RWPE1 (cell line): ENCODE measurements at places on chromosomes 7 and 10.

- no peak for DNase-seq
These were observed 20.2 kb downstream of the CTBP2 start for GRCh38 chr10:125140151-125140550.

DNA sequence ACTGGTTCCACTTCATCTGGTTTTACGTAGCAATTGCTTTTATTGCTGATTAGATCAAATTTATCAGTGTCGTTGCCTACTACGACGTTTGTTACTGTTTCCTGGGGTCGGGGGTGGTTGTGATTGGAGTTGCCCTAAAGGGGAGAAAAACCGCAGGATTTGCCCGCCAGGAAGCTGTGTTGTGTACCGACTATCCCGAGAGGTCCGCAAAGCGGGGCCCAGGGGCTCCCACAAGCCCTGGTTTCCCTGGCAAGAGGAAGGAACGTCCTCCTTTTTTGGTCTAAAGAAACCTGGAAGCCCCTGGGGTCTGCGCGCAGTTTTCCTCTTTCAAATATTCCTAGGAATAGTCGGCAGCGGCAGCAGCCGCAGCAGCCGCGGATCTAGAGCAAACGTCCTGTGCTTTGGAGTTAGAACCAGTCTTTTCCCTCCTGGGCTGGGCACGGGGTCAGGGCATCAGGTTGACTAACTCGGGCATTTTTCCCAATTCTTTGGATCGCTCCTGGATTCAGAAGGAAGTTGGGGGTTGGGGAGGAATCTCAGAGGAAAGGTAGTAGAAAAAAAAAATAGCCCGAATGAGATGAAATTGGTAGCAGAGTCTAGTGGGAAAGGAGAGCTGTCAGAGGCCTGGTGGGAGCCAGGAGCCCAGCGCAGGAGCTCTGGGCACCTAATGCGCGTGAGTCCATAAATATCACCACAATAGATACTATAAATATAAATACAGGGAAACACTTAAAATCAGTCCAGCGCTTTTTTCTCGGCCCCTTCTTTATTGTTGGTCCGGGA is 4.6 kb downstream of the VAX1 start:
- no peak for DNase-seq

DNA sequence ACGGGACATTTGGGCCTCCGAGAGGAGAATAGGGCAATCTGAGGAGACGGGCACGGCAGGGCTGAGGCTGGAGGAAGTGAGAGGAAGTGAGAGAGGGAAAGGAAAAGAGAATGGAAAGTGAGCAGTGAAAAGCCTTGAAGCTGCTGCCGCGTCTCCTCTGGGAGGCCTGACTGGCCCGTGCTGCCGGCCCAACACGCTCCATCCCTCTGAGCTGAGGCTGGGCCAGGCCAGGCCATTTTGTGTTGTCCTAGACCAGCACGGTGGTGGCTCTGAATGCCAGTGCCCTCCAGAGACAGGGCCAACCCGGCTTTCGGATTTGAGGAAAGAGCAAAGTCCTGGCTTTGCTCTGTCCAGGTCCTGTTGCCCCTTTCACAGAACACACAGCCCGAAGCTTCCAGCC is 361.1 kb upstream of the SHH start:
- DNase-seq = no peak

- no peak for DNase-seq
These were observed 438.1 kb upstream of the NRP1 start for GRCh38 chr10:33772370-33773252.

DNA sequence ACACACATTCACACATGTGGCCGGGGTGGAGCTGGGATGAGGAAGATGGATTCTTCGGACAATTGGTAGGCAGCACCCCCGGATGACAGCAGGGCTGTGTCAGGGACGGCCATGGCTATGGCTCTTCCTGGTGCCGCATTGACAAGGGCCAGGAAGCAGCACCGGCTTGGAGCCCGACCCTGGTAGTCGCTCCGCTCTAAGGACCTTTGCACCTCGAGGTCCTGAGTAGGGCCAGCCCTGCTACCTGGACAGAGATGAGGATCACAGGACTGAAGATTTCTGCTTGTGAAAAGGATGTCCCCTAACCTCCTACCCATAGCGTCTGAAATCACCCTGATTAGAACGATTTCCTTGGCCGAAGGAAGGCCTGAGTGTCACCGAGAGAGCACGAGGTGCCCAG is 134.1 kb downstream of the ADARB2 start:
- DNase-seq = no peak

DNA sequence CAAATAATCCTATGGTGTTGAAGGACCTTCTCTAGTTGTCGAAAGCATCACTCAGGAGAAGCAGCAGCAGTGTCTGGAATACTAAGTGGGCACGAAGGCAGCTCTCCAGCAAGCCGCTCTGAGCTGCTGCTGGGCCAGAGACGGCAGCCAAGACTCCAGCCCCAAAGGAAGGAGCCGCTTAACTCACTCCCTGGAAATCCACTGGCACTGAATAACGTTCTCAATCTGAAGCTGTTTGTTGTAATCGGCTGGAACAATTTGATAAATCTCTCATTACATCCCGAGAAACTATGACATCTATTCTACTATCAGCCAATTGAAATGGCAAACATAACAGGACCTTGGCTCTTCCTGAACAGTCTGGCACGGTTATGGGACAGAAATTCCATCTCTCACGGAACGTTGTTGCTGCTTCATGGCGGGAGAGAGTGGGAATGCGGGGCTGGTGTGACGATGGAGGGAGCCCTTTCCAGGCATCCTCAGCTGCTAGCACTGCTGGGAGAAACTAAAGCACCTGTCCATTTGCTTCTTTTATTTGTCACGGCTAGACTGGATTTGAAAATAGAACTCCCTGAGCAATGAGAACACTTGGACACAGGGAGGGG is 331.5 kb upstream of the RNF32 start:
- no peak for DNase-seq

- DNase-seq = no peak
These were observed 6.8 kb downstream of the STRA8 start for GRCh38 chr7:135240441-135240840.

- no peak for DNase-seq
These were observed 98.4 kb downstream of the VIPR2 start for GRCh38 chr7:159046300-159046699.

DNA sequence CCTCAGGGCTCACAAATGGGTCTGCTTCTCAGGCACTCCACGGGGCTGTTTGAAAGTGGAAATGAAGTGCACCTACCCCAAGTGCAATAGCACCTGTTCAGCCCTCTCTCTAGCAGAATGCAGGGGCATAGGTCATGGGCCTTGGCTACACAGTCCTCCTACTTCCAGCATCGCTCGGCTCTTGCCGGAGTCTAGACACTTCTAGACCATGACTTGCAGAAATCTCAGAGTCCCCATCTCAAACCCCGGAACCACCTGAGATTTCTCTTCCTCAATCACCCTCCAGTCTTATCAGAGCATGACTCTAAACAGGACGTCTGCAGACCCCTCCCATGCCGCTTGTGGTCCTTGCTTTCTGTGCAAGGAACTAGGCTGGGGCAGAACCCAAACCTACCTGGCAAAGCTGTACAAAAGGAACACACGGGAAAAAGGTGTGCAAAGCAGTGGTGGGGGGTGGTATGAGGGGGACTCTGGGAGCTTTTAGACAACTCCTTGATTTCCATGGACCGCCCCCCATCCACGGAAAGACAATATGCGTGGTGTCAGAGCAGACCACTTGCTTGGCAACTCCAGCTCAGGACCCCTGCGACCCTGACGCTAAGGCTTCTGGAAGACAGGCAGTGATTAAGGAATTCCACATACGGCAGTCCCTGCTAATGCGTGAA is 13.8 kb downstream of the TMEM273 start:
- DNase-seq = no peak

DNA sequence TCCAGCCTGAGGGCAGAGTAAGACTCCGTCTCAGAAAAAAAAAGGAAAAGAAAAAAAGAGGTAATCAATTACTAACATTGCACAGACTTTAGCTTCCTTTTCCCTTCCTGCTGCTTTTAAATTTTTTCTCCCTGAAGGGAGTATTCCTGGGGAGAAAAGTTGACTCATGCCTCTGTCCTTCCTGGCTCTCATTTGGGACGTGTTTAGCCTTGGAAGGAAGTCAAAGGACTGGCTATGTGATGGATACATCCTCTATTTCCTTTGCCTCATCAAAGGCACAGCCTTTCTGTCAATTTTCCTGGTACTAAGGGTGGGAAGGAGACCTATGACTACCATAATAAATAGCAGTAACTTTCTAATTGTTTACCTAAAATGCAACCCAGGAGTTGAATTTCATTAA is 77.6 kb downstream of the ITGA8 start:
- no peak for DNase-seq

GRCh38 chr10:116654816-116655215 is 34.1 kb downstream of the PNLIPRP2 start:
- no peak for DNase-seq

- DNase-seq = no peak
These were observed 65.9 kb upstream of the MEOX2 start for GRCh38 chr7:15752377-15752776.

DNA sequence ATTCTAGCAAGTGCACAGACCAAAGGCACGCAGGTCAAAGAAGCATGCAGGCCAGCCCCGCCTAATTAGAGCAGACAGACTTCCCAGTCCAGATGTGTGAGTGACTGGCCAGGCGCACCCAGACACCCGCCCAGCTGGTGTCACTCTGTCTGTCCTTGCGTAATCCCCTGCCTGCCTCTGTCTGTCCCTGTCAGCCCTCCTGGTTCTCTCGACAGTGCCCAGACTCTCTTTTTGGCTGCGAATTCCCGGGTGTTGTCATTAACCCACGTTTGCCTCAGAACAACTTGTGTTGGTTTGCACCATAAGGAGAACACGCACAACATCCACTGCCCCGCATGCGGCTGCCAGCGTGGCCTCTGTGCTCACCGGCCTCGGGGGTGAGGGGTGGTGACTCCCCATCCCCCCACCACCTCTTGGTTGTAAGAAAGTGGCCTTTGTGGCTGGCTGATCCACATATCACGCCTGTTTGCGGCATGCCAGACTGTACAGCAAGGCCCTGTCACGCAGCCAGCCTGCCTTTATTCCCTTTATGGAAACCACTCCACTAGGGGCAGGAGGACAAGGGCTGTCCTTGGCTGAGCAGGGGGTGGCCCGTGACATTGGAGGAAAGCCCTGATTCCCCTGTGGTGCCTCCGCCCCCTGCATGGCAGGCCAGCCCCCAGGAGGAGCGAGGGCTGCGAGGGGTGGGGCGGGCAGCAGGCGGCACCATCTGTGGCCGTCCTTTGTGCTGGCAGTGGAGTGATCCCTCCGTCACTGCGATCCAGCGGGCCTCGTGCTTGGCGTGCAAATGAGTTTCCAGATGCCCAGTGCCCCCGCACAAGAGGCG is 72.8 kb upstream of the PPIF start:
- DNase-seq = no peak

DNA sequence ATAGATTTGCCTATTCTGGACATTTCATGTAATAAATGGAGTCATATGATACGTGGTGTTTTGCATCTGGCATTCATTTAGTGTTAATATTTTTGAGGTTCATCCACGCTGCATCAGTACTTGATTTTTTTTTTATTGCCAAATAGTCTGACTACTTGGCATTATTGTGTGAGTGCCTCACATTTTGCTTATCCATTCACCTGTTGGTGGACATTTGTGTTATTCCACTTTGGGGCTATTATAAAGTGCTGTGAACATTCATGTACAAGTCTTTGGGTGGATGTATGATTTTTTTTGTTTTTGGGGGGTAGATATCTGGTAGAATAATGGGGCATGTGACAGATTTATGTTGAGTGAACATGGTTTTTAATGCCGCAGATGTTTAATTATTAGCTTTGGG is 19.7 kb downstream of the CUL1 start:
- no peak for DNase-seq

DNA sequence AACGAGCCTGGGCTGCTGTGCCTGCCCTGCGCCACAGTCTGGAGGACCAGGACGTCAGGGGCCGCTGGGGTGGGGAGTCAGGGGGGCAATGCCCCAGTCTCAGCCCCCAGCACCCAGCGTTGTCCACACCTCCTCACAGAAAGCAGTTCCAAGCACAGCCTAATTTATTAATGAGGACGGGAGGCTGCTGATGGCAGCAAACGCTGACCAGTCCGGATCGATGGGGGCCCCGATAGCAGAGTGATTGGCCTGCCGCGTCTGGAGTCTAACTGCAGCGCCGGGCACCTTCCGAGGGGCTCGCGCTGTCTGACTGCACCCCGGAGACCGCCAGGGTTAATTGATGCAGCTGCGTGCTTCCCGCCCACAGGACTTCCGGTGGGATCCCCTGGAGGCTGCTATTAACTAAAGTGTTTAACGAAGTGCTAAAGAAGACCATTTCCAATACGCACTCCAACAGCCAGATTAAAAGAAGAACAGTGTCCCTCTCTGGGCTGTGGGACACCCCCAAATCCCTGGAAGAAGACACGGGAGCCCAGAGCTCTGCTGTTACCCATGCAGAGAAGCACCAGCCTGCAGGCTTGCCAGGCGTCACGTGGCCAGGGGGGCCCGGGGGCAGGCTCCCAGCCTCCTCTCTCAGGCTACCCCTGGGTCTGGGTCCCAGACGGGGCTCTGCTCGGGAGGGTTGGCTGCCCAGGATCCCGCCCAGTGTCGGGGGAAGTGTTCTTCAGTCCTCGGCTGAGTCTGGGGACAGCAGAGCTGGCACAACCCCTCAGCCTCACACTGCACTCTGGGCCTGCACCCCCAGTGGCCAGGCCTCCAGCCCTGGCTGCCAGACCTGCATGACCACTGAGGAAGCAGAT is 63.8 kb downstream of the MICALL2 start:
- DNase-seq = no peak

GRCh38 chr10:76195654-76196390 is 764.4 kb downstream of the LRMDA start:
- DNase-seq = no peak

DNA sequence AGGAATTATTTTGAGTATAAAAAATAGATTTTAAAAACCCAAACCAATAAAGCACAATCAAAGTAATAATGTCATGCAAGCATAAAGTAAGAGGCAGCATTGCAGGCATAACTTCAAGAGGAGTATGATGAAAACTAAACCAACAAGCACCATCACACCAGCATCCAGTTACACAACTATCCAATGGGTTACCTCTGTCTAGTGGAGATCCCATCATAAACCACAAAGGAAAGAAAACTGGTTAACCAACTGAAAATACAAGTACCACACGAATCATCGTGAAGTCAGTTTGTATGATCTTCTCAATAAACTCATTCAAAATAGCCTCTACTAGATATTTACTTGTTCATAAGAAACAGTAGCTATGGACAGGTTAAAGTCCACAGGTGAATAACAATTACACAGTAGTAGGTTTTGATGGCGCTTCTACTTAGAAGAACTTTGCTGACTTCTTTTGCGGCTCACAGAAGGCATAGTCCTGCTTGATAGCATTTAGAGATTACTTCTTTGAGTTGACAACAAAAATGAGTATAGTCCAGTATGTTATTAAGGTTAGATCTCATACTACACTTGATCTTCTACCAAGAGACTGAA is 116.6 kb downstream of the MICU1 start:
- DNase-seq = no peak
